ENCODE measurements at places on chromosomes 12 and 14.

DNA sequence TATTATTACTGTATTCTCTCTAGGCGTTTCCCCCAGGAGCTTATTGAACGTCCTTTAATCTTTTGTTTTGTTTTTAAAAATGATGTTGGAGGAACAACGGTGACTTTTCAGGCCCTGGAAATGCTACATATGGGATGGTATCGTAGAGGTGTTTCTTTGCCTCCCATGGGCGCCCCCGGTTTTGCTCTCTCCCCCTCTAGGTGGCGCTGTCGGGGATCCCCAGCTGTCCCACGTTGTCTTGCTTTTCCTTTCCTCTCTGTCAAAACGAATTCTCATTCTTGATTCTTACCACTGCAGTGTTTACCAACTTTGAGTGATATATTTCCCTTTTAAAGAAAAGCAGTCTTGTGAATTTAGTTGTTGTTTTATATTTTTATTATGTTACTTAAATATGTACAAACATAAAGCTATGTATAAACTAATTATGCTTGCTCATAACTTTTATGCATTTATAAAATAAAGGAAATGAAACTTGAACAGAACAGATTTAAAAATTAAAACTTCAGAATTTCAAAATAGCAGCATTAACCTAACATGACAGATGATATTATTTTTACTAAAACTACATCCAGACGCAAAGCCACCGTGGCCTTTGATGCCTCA, 171.9 kb downstream of the RGS6 start:
- DNase-seq = no peak

DNA sequence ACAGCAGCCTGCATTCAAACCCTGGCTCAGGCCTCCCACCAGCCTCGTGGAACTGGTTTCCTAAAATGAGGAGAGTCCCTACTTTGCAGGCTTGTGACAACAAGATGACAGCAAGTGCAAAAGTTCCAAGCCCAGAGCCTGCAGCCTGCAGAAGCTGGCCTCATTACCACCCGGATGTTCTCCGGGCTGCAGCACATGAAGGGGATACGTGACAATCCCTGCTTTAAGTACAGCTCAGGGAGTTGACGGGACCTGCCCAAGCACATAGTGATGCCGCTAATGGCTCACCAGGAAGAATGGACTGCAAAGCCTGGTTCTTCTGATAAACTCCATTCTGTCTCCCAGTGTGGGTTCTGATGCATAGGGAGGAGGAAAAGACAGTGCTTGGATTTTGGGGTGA, 15.0 kb downstream of the SSH1 start:
- no peak for DNase-seq

DNA sequence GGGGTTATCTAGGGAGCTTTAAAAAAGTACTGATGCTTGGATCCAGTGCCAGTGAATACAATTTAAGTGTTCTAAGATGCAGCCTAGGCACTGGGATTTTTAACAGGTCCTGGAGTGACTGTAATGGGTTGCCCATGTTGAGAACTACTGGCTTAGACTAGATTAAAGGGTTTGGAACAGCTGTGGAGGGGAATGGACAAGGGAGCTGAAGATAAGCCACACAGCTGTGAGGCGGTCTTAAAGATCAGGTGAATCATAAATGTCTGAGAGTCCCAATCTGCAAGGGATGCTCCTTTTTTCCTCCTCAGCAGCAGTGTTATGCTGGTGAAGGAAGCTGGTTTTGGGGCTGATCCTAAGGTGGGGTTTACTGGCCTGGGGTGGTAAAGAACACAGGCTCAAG, 35.5 kb upstream of the FRMD6 start:
- no peak for DNase-seq

- no peak for DNase-seq
These were observed 3.7 kb downstream of the SH2B3 start for GRCh38 chr12:111409403-111409779.

GRCh38 chr12:50017641-50018040, 7.7 kb downstream of the RACGAP1 start:
- DNase-seq = no peak

- no peak for DNase-seq
These were observed 46.5 kb downstream of the CACNA2D4 start for GRCh38 chr12:1872001-1872400.

DNA sequence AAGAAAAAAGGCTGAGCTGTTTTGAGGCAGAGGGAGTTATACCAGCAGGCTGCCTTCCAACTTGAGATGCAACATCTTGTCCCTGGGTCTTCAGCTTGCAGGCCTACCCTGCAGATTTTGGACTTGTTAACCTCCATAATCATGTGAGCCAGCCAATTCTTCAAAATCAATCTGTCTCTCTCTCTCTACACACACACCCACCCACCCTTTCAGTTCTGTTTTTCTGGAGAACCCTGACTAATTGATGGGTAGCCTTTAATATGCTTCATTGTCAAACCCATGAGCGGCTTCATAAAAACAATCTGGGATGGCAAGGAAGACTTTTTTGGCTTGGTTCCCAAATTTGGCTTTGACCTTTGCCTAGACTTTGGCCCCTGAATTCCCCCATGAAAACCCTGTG, 113.9 kb downstream of the TMX1 start:
- DNase-seq = no peak

- no peak for DNase-seq
These were observed 244.2 kb downstream of the GPHN start for GRCh38 chr14:66752109-66752508.

DNA sequence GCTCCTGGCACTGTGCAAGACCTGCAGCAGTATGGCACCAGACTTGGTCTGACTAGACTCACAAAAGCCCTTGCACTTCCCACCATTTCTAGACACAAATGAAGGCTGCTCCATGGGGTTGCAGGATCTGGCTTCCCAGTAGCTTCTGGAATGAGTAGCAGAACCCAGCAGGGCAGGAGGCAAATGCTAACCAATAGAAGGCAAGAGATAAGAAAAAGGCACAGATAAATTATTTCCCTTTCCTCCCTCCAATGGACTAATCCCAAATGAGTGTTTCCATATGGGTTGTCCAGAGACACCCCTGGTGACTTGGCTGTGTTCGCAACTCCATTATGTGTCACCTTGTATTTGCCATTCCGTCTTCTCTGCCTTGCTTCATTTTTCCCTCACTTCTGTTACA, 49.7 kb downstream of the KIF21A start:
- no peak for DNase-seq

DNA sequence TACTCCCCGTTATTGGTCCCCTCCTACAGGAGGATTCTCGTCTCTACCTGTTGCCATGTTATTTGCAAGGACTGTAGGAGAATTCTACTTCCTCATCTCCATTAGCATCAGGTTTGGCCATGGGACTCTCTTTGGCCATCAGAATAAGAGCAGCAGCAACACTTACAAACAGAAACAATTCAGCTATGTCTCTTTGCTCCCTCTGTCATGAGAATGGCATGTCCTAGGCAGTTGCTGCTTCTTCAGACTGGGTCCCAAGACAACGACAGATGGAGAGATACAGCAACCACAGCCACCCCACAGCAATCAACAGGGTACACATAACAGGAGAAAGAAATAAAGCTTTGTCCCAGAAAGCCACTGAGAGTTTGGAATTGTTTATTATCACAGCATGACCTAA, 19.7 kb downstream of the SLC41A2 start:
- DNase-seq = no peak

- DNase-seq = no peak
These were observed 442.5 kb downstream of the NELL2 start for GRCh38 chr12:44433659-44434058.

GRCh38 chr14:69170839-69171238, 17.9 kb upstream of the DCAF5 start:
- DNase-seq = no peak

DNA sequence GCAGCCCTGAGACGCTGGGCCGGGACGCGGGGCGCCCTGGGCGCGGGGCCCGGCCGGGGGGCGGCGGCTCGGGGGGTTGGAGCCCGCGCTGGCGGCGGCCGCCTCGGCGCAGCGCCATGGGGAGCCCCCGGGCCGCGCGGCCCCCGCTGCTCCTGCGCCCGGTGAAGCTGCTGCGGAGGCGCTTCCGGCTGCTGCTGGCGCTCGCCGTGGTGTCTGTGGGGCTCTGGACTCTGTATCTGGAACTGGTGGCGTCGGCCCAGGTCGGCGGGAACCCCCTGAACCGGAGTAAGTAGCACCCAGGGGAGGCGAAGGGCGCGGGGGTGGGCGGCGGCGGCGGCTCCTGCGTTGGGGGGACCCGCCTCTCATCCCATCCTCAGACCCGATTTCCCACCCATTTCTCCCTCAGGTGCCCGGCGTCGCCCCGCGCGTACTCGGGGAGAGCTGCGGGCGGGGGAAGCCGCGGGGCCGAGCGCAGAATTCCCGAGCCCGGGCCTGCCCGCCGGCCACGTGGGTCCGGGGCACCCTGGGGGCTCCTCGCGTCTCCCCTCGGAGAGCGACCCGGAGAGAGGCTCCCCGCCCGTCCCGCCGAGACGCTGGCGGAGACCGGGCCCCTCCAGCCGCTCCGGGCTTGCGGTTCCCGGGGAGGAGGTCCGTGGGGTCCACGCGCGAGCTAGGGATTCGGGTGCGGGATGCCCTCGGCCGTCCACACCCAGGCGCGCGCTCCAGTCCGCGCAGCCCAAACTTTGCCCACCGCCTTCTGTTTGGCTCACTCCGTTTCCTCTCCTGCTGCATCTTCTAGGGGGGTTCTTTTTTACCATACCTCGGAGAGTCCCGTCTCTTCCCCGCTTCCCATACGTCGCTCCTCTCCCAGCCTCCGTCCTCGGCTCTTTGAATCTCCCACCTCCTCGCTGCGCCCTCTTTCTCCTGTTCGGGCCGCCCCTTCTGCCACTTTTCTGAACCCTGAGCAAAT, 807 bp downstream of the B4GALNT3 start:
- DNase-seq = no peak

DNA sequence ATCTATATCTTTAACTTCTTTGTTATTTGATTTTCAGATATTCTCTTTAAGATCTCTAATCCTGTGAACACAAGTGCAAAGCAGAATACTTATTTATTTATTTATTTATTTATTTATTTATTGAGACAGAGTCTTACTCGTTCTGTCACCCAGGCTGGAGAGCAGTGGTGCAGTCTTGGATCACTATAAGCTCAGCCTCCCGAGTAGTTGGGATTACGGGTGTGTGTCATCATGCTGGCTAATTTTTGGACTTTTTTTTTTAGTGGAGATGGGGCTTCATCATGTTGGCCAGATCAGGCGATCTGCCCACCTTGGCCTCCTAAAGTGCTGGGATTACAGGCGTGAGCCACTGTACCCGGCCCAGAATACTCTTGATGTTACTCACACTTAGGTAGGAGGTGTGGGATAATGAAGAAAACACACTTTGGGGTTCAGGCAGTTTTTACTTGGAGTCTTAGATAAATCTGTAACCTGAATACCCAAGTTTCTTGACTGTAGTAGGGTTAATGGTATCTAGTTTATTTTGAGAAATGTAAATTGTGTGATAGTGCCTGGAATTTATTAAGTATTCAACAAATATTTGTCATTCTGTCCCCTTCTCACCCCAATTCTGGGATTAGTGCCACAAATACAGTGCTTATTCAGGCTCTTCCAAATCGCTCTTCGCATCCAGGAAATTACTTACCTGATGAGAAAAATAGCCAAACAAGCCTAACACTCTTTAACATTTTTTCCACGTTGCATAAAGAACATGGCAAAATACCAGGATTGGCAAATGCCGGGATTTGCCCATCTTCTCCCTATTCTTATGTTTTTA, 33.0 kb downstream of the METAP2 start:
- no peak for DNase-seq

DNA sequence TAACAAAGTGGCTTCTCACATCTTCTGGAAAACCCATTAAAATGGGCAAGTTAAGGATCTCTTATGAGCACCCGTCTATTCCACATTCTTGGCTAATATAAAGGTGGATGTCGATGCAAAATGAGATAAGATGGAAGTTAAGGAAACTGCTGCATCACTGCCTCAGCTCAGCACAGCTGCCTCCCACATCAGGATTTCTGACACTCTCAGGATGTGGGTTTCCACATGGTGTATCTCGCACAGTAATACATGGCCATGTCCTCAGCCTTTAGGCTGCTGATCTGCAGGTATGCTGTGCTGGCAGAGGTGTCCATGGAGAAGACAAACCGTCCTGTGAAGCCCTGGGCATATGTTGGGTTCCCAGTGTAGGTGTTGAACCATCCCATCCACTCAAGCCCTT, 1348.0 kb downstream of the TMEM121 start:
- DNase-seq = no peak

GRCh38 chr12:47636908-47637780, 68.7 kb downstream of the RPAP3 start:
- DNase-seq = no peak

DNA sequence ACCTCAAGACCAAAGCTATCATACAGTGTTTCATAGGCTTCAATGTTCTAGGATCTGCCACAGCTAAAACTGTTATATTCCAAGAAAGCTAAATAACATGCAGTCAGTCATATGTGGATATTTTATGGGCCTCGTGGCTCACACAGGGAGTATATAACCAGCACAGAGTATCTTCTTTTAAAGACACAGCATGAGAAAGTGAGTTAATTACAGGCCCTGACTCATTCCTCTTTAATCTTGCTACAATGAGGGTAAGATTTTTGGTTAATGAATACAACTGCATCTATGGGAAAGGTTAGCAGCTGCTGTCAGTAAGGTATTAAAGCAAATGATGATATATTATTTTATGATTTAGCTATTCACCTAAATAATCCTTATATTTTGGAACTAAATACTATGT, 111.0 kb downstream of the TRAFD1 start:
- DNase-seq = peak; percentile 3

GRCh38 chr12:50784501-50784900, 20.6 kb downstream of the ATF1 start:
- no peak for DNase-seq

GRCh38 chr12:121712190-121712460, 427 bp upstream of the TMEM120B start:
- peak; percentile 83 for DNase-seq

DNA sequence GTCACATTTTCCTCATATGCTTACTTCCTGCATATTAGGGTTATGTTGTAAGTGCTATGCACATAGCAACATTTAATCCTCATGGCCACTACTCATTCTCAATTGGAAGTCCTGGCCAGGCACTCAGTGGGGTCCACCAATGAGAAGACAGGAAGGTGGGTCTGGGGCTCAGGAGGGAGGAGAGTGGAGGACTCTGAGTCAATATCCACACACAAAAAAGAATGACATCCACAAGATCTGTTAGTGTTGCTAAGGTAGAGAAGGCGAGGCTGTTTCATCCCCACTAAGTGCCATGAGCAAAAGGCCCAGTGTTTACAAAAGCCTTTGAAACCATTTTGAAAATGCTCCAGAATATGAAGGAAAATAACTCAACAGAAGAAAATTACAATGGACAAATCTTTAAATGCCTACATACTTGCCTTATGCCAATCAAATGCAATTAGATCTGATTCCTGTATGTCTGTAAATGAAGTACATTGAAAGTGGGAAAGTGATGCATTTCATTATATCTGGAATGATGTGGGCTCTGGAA, 53.9 kb downstream of the EID3 start:
- DNase-seq = no peak

DNA sequence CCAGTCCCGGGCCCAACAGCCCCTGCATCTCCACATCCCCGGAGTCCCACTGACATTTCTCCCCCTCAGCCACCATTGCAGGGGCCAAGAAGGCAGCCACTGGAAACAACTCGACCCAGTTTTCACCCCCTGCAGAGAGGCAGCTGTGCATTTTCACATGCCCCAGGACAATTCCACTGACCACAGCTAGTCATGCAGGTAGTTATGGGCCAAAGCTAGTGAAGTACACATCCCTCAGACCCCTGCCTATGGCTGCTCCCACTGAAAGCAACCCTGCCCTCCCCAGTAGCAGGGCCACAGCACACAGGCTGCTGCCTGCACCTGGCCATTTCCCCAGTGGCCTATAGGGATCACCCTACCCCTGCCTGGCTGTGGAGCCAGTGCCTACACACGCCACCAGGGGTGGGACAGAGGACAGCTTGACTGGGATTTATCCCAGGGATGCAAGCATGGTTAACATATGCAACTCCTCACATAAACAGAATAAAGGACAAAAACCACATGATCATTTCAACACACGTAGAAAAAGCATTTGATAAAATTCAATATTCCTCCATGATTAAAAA, 154.0 kb downstream of the NDUFA12 start:
- DNase-seq = no peak
